AG08395 (cell line): ENCODE measurements at places on chromosomes 2 and 18.
A peak's percentile ranks its signal among the peaks of the same experiment; 100 is the strongest.

- DNase-seq = no peak
Observed at GRCh38 chr2:148065936-148066335, 45.0 kb downstream of the MBD5 start.

- DNase-seq = peak; percentile 46
Observed at GRCh38 chr2:28981016-28981441, at the start of gene TOGARAM2. Gene TOGARAM2, plus strand, starts transcription at chr2:28981298. Its CDS starts 13,537 bp downstream, at chr2:28994835.

DNA sequence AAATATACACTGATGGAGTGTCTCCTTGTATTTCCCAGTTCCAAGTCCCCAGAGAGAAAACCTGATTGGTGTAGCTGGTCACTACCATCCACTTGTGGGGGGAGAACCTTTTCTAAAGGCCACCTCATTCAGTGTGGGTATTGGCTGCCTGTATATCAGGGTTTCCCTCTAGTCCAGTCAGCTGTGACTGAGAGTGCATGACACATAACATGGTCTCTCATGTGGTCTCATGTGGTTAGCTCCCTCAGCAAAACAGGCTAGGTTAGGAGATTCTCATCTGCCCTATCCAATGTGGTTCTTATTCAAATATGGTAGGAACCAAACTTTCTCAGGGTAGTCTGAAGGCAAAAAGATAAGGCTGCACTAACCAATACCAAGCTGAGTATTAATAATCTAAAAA is 4.1 kb upstream of the GORASP2 start:
- no peak for DNase-seq

- DNase-seq = no peak
Observed at GRCh38 chr2:23283-23682, 23.0 kb downstream of the FAM110C start.

- no peak for DNase-seq
Observed at GRCh38 chr2:62189196-62189595, 6.7 kb upstream of the B3GNT2 start.
